Activated naive CD4-positive, alpha-beta T cell treated with Interleukin-2 at 50 U/mL for 16 hours (primary cell): ENCODE measurements at places on chromosomes 13 and 19.

GRCh38 chr13:107808389-107808788, 406.9 kb downstream of the LIG4 start:
- no peak for DNase-seq

DNA sequence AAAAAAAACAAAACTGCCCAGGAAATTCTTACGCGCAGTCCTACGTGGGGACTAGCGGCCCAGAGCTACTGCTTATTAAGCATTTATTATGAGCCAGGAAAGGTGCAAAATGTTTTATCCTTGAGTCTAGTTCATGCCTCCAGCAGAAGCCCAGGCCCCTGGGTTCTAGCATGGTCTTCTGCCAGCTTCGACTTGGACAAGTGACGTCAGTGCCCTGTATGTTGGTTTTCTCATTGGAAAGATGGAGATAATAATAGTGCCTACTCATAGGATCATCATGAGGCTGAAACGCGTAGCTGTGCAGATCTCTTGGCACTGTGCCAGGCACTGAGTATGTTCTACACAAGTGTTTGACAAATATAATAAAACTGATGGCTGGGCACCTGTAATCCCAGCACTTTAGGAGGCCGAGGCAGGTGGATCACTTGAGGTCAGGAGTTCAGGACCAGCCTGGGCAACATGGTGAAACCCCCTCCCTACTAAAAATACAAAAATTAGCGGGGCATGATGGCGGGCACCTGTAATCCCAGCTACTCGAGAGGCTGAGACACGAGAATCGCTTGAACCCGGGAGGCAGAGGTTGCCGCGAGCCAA, 12.4 kb upstream of the SULT2B1 start:
- DNase-seq = no peak

DNA sequence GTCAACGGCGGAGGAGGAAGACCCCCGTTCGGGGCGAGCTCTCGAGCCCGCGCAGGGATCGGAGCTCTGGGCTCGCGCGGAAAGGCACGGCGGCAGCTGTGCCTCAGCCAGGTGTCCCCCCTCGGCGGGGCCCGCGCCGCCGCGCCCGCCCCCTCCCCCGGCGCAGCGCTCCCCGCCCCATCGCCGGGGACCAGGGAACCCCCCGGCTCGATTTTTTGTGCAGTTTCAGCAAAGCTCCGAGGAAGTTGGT, 110.0 kb downstream of the KCNRG start:
- no peak for DNase-seq

- no peak for DNase-seq
Observed at GRCh38 chr13:42894765-42895243, 97.2 kb downstream of the EPSTI1 start.

GRCh38 chr19:35587321-35587720, 1.3 kb downstream of the PMIS2 start:
- no peak for DNase-seq

- no peak for DNase-seq
Observed at GRCh38 chr13:91401920-91402319, 3.5 kb downstream of the GPC5 start.

- DNase-seq = no peak
Observed at GRCh38 chr19:39943586-39943985, 9.2 kb upstream of the FCGBP start.
